ENCODE measurements at places on chromosomes 2 and 18. TPM values are rescaled to one million over a fixed set of nuclear protein-coding genes. Genes with fewer than 3 reads are reported as not detected.

MPP4 gene
- 0.13 TPM for total RNA-seq

NGEF gene
- total RNA-seq: 6.1 TPM

STPG4 gene
- total RNA-seq: under 0.01 TPM

C1QL2 gene
- total RNA-seq: not detected

LCT gene
- under 0.01 TPM for total RNA-seq

CD8A gene
- under 0.01 TPM for total RNA-seq

POTEE gene
- total RNA-seq: not detected

UPP2 gene
- total RNA-seq: not detected

SPDYA gene
- 1.4 TPM for total RNA-seq

TSPYL6 gene
- total RNA-seq: not detected

CTAGE1 gene
- total RNA-seq: under 0.01 TPM

TWIST2 gene
- 4.6 TPM for total RNA-seq

ST6GAL2 gene
- not detected for total RNA-seq
